ENCODE measurements at places on chromosomes 6 and 20.

GRCh38 chr6:136669299-136669699, 119.1 kb upstream of the MAP7 start:
- peak; percentile 59 for DNase-seq

GRCh38 chr20:58494923-58495622, 20.1 kb downstream of the APCDD1L start:
- DNase-seq, result no peak

GRCh38 chr20:51419231-51419630, 123.3 kb downstream of the NFATC2 start:
- DNase-seq, result no peak

- no peak for DNase-seq
Observed at GRCh38 chr6:144351379-144352127, 66.4 kb downstream of the UTRN start.

DNA sequence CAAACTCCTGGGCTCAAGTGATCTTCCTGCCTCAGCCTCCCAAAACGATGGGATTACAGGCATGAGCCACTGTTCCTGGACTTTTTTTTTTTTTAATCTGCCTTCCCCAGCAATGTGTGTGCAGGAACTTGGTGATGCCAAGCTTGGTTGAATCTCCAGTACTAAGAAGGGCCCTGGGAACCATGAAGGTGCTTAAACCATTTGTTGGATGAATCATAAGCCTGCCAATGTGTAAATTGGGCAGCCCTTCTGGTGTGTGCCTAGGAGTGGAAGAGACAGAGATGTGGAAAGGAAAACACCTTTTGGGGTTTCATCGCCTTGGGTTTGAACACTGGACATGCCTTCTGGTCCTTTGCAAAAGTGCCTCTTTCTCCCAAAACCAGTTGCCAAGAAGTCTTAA, 7.1 kb upstream of the SPO11 start:
- no peak for DNase-seq

DNA sequence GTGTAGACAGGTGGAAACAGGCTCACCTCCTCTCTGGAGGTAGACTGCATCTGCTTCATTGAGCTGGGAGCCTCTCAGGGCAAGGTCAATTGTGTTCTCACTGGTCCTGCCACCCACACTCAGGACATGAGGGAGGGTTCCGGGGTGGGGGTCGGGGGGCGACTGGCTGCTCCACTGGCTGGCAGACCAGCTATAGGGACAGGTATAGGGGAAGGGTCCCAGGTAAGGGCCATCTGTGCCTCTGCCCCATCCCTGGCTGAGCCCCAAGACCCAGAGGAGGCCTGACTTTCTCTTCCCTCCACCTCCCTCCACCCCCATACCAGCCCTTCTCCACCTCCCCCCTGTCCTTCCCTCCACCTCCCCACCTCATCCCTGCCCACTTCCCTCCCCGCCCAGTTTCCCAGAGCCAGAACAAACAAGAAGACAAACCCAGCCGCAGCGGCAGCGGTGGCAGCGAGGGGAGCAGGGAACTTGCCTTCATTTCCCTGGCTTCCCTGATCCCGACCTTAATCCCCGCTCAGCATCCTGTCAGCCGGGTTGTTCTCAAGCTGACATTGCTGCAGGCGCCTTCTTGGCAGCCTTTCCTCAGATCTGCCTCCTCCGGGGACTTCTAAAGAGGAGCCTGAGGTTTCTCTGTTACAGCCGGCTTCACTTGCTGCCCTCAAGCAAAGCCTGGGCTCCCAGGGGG, 18.3 kb upstream of the FOXP4 start:
- DNase-seq, result peak; percentile 90

DNA sequence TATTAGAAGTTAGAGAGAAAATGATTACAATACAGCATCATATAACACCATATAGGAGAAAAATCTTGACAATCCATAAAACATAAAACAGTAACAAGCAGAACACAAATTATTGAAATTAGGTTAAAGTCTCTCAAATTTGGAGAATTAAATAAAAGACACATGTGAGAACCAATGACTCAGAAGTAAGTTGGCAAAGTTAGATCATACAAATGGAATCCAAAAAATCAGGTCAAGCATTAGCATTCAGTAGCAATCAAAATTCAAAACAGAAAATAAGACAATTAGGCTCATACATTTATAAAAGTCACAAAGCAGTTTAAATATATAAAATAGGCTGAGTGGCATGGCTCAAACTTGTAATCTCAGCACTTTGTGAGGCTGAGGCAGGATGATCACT, 775.6 kb downstream of the PHF3 start:
- DNase-seq, result no peak

DNA sequence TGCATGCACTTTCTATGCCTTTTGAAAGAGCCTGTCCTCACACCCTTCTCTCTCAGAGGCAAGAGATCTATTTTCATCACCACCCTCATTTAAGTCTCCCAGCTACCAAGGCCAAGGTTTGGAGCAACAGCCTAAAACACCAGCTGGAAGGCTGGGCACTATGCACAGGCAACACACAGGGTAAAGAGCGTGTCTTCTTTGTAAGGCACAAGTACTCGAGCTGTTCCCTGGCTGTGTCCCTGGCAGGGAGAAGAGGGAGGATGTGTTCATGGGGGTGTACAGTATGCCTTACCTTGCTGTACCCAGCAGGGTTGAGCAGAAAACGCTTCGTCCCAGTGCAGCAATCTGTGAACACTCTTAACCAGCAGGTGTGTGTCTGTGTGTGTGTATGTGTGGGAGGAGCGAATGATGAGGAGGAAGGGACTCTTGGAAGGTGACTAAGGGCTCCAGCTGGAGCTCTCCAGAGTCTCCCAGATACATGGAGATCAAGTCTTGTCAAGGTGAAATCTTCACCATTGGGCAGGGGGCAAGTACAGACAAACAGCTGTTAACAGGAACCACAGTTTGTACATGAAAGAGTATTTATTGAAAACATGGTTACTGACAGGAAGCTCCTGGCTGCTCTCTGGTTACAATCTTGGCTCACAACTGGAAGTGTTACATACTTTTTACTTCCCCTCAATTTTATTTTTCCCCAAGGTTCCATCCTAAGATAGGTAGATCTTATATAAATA, 40.8 kb downstream of the ELMO2 start:
- peak; percentile 22 for DNase-seq

- DNase-seq, result no peak
Observed at GRCh38 chr6:65416621-65417020, 290.4 kb downstream of the EYS start.

- no peak for DNase-seq
Observed at GRCh38 chr6:161683400-161683799, 409.5 kb upstream of the AGPAT4 start.
